Osteocyte (in vitro differentiated cells): ENCODE measurements at places on chromosomes 1 and 21.
A peak's percentile ranks its signal among the peaks of the same experiment; 100 is the strongest.

GRCh38 chr1:11802616-11802972 is 3.2 kb downstream of the MTHFR start:
- no peak for DNase-seq

- peak; percentile 87 for DNase-seq
Observed at GRCh38 chr1:1430114-1430982, 5.1 kb upstream of the VWA1 start.

DNA sequence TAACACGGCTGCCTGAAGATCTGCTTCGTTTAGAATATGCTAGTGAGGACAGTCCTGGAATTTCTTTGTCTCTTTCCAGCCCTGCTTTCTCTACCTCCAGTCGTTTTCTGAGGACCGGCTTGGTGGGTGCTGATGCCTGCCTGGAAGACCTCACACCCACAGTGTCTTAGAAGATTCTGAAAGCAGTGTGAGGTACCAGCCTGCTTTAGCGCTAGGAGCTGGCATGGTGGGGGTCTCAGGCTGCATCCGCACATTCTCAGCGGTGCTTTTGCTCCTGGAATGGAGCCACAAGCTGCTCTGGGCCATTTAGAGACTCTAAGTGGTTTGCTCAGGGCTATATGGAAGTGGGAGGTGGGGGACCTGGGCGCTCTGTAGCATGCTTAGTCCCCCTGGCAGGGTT is 61.4 kb downstream of the CD247 start:
- DNase-seq, result no peak

- no peak for DNase-seq
Observed at GRCh38 chr1:150575072-150575489, 4.3 kb downstream of the MCL1 start.

- no peak for DNase-seq
Observed at GRCh38 chr1:227934476-227935313, 13.0 kb downstream of the WNT9A start.

DNA sequence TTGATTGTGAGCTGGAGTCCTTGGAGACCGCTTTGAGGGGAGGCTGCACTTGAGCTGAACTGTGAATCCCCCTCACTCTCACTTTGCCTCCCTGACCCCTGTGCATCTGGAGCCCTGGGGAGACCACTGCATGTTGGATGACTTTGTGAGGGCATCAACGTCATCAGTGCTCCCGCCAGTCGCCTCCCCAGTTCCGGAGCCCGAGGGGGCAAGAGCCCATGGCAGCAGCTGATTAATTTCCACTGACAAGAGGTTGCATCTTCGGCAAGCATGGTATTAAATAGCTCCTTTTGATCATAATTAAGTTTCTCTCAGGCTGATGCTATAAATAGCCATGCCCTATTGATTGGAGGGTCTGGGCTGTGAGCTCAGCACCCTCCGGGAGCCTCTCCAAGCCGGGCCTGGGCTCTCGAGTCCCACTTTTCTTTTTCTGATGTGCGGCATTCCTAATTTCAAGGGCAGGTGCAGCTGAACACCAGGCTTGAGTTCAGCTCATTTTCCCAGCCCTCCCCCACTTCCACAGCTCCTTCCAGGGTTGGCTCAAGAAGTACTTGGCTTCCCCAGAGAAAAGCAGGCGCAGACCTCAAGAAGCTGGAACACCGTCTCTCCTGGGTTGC is 33.2 kb downstream of the KCND3 start:
- no peak for DNase-seq

GRCh38 chr1:179175011-179175841 is 54.3 kb downstream of the ABL2 start:
- no peak for DNase-seq

DNA sequence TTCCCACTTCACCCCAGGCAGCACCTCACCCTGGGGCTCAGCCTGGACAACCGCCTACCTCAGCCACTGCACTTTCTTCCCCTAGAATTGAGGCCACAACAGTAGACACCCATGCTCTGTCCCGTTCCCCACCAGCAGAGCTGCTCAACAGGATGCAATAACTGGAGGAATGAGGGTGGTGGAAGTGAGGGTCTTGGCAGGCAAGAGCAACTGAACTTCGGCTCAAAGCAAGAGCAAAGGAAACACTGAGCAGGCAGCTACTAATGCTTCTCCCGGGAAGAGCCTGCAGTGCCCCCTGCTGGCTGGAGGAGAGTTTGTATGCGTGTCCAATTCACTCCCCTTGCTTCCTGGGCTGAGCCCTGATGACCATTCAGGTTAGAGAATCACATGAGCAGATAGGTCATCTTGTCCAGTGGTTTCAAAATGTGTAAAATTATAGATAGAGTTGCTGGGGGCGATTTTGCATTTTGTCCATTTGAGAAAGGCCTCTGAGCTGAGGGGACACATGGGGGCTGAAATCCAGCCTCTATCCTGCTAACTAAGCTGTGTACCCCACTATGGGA is 13.9 kb downstream of the NT5C1A start:
- DNase-seq, result no peak

DNA sequence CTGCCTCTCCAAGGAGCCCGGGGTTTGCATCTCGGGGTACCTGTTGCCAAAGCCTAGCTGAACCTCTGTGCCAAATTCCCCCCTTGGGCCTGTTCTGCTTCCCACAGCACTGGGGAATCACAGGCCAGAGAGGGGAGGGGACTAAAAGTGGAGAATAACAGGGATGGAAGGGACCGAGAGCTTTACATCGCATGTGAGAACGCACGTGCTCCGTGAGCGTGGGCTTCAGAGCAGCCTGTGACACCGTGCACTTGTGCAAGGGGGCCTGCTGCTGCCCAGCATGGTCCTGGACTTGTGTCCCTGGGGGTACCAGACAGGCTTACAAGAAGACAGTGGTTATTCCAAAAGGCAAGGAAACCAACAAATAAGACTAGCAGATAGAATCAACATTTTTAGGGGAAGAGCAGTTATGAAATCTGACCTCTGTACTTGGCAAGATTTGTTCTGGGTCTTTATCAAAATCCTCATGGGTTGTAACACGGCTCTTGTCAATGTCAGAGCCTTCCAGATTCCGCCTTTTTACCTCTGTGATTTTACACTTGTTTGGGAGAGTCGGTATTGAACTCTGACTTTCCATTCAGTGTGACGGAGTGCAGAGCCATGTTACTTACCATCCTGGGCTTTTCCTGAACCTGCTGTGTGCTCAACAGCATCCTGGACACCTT is 36.2 kb upstream of the TNFRSF1B start:
- DNase-seq, result no peak

DNA sequence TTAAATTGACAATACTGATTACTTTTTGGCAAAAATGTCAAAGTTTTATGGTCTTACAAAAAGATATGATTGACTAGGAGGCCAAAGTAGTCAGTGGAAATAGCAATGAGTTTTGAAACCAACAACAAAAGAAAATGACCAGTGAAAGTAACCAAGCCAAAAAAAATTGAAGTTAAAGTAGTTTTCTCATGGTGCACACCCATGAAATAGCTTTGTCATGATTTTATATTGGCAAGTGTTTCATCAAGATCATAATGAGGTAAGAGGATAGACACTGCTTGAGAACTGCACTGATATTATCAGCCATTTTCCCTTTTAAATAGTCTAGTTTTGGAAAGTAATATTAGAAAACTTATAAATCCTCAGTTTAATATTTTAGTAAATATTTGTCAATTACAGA is 206.2 kb upstream of the ADAMTS5 start:
- DNase-seq, result no peak

DNA sequence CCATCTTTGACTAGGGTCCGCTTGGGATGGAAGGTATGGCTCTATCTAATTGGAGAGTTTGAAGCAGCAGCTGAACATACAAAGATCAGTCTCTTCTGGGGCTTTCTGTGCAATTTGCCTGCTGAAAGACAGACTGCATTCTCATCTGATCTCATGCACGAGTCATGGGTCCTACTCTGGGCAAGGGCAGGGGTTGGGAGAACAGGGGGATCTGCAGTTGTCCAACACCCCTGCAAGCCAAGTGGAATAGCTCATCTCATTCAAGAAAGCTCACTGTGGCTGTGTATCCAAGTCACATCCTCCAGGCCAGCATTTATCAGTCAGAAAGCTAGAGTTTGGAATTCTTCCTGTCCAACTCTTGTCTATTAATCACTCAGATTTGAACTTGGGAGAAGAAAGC is 177.2 kb upstream of the C8B start:
- DNase-seq, result no peak

DNA sequence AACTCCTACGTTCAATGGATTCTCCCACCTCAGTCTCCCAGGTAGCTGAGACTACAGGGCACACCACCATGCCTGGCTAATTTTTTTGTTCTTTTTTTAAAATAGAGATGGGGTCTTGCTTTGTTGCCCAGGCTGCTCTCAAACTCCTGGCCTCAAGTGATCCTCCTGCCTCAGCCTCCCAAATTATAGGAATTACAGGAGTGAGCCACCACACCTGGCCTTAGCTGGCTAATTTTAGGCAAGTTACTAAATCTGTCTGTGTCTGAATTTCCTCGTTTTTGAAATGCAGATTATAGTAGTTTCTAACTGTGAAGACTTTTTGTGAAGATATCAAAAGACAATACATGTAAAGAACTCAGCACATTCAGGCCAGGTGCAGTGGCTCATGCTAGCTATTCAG is 13.7 kb downstream of the ACBD6 start:
- DNase-seq, result no peak

GRCh38 chr1:169236143-169236542 is 129.7 kb downstream of the ATP1B1 start:
- no peak for DNase-seq

DNA sequence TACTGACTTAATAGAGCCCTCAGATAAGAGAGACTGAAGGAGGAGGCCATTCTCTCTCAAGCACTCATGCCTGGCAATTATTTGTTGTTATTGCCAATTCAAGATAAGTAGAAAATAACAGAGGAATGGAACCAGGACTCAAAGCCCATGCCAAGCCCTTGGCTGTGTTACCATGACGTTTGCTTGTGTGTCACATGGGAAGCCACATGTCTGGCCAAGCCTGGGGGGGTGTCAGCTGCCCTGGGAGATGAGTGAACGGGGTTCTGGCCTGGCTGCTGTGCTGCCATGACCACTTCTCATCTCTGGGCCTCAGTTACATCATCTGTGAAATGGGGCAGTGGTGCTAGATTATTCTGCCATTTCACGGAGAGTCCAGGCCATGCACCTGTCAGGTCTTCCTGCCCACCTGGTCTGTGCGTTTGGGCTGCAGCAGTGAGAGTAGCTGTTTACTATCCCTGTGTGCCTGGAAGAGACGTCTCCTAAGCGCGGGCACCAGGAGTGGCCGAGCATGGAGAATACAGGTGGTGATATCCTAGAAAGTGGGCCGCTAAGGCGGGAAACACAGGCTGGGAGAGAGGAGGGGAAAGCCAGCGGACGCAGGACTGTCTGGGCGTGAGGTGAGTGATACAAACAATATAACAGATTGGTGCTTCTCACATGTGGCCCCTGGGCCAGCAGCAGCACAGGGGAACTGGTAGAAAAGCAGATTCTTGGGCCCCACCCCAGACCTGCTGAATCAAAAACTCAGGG is 67.8 kb downstream of the MAN1C1 start:
- DNase-seq, result no peak

DNA sequence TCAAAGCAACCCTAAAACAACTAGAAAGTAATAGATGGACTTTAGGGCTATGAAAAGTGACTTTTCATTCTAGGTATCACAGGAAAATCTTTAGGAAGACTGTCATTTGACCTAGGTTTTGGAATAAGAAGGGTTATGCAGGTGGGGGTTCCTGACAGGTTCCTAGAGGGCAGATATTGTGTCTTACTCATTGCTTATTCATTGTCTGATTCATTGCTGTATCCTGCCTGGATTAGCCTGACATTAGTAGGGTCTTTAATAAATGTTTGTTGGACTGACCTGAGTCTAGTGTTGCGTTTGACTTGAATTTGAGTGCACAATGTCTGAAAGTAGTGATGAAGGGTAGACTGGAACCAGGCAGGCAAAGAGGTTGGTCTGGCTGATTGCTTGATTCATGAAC is 6.0 kb downstream of the FNBP1L start:
- DNase-seq, result no peak

- no peak for DNase-seq
Observed at GRCh38 chr1:185668013-185668412, 66.2 kb upstream of the HMCN1 start.

GRCh38 chr1:182795563-182796228 is 6.1 kb downstream of the NPL start:
- DNase-seq, result no peak

- no peak for DNase-seq
Observed at GRCh38 chr1:157369808-157370521, 182.3 kb downstream of the FCRL5 start.

DNA sequence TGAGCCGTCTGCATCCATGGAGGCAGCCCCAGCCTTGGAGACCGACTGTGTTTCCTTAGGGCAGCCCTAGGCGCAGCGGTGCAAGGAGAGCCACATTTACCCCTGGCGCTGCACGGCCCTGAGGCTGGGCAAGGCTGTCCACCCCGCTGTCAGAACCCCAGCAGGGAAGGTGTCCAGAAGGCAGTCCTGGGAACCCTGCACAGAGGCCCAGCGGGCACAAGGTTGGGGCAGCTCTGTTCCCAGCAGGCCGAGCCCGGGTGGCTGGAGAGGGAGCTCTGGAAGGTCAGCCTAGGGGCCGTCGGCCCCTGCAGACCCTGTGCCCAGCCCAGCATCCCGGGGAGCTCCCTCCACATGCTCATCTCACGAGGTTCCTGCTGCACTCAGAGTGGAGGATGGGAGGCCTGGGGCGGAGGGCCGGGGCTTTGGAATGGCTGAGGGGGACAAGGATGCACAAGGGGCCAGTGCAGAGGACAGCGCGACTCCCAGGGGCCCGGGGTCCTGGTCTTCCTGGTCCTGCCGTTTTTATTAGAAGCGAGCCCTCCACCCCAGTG is 19.9 kb upstream of the SAMD11 start:
- DNase-seq, result peak; percentile 84

DNA sequence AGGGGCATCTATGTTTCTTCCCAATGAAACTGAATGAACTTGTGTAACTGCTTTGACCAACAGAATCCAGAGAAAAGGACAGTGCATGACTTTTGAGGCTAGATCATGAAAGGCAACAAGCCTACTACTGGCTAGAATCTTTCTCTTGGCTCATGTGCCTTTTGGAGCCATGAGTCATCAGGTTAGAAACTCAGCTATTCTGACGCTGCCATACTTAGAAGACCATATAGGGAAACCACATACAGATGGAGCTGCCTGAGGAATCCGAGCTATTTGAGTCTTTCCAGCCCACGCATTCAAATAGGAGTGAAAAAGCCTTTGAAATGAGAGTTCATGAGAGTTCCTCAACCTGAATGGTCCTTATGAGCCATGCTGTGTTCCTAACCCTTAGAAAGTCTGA is 738.5 kb upstream of the CHRM3 start:
- no peak for DNase-seq
